Anterior cingulate cortex (tissue), 58 donors: ENCODE measurements at places on chromosomes 1 and 21.
A peak's percentile ranks its signal among the peaks of the same experiment; 100 is the strongest.

DNA sequence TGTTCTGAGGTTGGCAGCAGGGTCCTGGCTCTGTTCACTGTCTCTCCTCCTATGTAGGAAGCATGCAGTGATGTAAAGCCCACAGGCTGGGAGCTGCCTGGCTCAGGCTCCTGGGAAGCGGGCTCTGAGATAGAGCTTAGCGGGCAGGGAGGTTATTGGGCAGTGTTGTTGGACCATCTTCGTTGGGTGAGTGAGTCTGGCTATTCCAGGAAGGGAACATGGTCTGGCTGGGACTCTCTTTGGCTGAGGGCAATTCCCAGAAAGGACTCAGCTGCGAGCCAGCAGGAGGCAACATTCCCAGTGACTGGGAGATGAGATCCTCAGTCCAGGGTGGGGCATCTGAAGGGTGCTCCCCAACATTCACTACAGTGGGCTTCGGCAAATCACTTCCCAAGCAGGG lies 96.2 kb downstream of the CCDC185 start:
- no peak for DNase-seq

- no peak for DNase-seq
Measured at GRCh38 chr1:212565571-212566305, 42.8 kb upstream of the ATF3 start.

DNA sequence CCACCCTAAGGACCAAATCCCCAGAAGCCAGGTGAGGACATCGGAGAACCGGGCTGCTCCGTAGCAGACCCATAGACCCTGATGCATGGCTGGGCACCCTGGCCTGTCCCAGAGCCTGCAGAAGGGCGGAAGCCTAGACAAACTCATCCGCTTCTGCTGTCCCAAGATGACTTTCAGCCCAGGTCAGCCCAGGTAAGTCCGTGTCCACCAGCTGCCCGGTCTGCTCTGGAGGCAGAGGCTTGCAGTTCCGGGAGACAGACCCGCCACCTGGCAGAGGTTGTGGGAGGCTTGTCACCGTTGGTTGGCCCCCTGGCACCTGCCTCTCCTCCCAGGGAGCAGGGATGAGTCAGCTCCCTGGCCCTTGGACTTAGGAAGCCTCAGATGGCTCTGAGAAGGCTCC lies 22.8 kb upstream of the POFUT2 start:
- no peak for DNase-seq

GRCh38 chr1:245923215-245923614 lies 583.9 kb downstream of the SMYD3 start:
- DNase-seq, result no peak

- no peak for DNase-seq
Measured at GRCh38 chr1:72678683-72679082, 396.3 kb upstream of the NEGR1 start.

- no peak for DNase-seq
Measured at GRCh38 chr1:154716614-154717527, 108.9 kb upstream of the ADAR start.

GRCh38 chr1:88985032-88985431 lies 7.4 kb downstream of the KYAT3 start:
- no peak for DNase-seq

DNA sequence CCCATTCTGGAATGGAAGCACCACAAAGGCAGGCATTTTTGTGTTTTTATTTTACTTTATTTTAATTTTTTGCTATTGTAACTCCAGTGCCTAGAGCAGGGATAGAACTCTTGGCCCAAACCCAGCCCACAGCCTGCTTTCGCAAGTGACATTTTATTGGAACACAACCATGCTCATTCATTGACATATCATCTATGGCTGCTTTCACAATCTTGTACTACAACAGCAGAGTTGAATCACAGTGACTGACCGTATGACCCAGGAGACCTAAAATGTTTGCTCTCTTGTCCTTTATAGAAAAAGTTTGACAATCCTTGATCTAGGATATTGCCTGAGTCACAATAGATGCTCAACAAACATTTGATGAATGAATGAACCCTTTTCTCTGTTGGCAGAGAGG lies 83.9 kb upstream of the ATP1A1 start:
- no peak for DNase-seq

- no peak for DNase-seq
Measured at GRCh38 chr1:232143315-232143886, 486.5 kb downstream of the SIPA1L2 start.

- no peak for DNase-seq
Measured at GRCh38 chr1:79617777-79618176, 611.2 kb upstream of the ADGRL4 start.

DNA sequence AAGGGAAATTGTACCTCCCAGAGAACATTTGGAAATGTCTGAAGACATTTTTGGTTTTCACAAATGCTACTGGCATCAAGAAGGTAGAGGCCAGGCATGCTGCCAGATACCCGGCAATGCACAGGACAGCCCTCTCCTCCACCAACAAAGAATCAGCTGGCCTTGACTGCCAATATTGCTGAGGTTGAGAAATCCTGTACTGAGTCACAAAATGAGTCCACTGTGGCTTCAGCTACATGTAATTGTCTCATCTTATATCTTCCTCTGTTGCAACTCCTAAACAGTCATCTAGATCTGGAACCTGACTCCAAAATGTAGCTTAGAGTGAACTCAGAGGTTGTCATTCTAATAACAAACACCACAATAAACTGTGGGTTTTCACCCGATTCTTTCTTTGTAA lies 327.5 kb upstream of the POGK start:
- no peak for DNase-seq

- no peak for DNase-seq
Measured at GRCh38 chr1:183632114-183632513, 3.5 kb downstream of the ARPC5 start.

- DNase-seq, result peak; percentile 87
Measured at GRCh38 chr1:151294742-151295462, 12.8 kb downstream of the ZNF687 start.

GRCh38 chr1:48576565-48576964 lies 104.6 kb upstream of the SPATA6 start:
- no peak for DNase-seq

DNA sequence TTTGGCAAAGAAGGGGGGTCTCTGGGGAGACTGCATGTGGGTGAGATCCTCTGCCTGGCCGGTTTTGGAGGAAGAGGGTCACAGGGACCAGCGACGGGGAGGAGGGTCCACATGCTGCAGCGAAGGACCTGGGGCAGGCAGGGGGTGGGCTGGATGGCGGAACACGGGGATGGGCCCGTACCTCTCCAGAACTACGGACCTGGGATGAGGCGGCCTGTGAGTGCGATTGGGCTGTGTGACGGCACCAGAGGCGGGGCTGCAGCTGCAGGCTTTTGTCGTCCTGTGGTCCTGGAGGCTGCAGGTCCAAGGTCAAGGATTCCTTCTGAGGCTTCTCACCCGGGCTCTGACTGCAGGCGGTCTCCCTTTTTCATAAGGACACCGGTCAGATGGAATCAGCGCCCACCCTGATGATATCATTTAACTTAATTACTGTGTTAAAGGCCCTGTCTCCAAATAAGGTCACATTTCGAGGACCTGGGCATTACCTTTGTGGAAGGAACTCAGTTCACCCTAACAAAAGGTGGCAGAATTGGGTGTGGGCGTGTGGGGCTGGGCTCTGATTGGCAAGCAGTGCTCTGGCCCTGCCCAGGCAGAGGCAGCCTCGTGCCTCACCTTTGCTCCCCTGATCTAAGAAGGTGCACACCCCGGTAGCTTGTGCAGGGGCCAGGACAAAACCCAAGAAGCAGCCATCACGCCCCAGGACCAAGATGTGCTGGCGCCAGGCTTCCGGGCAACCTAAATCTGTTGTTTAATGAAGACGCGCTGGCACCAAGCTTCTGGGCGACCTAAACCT lies 60.0 kb upstream of the TRAPPC10 start:
- no peak for DNase-seq

- DNase-seq, result no peak
Measured at GRCh38 chr1:182965861-182966260, 12.9 kb upstream of the SHCBP1L start.

GRCh38 chr21:43006874-43007208 lies 32.5 kb downstream of the PKNOX1 start:
- DNase-seq, result no peak

DNA sequence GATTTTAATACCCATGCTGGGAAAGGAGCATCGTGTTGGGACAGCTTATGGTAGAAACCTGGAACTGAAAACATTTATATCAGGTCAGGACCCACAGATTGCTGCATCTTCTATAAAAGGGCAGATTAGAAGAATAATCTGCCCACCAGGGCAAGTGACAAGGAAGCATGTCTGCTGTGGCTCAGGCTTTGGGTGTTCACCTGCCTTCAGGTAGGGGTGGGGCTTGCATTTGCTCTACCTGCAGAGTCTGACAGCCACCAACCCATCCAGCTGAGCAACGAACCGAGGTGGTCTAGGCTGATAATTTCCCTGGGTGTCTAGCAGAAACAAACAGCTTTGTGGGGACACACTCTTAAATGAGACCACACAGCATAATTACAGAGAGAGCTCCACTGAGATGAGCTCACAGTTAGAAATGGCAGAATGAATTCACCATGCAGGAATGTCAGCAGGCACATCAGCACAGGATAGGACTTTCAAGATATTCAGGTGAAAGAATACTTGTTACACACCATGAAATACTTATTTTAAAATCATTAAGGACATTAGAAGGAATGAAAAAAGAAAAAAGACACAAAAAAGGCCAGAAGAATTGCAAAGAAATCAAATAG lies 36.1 kb upstream of the B3GALT5 start:
- no peak for DNase-seq

GRCh38 chr21:21929789-21930188 lies 931.6 kb downstream of the NCAM2 start:
- DNase-seq, result no peak

- no peak for DNase-seq
Measured at GRCh38 chr1:162554258-162554657, 7.3 kb upstream of the UAP1 start.
